Stimulated activated CD4-positive, alpha-beta T cell treated with anti-CD3 and anti-CD28 coated beads, Interleukin-1b, Interleukin-23, amount 100 ng/mL, for 1 hour (primary cell): ENCODE measurements at places on chromosomes 5 and 9.

DNA sequence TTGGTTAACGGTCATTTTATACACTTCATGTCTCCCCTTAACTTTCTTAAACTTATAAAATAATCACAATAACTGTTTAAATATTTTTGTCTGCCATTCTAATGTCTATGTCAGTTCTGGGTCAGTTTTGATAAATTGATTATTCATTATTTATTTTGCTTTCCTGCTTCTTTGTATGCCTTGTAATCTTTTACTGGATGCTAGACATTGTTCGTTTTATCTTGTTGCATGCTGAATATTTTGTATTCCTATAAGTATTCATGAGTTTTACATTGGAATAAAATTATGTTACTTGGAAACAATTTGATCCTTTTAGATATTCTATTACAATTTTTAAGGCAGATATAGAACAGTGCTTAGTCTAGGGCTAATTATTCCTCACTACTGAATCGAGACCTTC lies 952.0 kb downstream of the NR2F1-AS1 start:
- DNase-seq = no peak

DNA sequence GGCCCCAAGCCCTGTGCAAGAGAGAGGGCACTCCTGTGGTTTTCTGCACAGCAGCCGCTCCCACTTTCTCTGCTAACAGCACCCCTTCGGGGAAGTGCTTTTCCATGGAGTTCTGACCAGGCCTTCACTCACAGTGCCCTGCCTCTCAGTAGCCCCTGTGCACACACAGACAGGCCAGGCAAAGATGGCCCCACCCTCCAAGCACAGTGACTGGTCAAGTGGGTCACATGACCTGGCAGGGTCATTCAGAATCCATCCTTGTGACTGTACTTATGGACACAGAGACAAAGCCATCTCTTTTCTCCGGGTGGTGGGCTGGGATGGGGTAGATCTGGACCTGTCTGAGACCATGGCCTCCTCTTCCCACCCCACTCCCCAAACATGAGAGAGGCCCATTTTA lies 82.5 kb downstream of the PSD2 start:
- DNase-seq = no peak

GRCh38 chr5:73883646-73884045 lies 257.6 kb downstream of the ARHGEF28 start:
- no peak for DNase-seq

DNA sequence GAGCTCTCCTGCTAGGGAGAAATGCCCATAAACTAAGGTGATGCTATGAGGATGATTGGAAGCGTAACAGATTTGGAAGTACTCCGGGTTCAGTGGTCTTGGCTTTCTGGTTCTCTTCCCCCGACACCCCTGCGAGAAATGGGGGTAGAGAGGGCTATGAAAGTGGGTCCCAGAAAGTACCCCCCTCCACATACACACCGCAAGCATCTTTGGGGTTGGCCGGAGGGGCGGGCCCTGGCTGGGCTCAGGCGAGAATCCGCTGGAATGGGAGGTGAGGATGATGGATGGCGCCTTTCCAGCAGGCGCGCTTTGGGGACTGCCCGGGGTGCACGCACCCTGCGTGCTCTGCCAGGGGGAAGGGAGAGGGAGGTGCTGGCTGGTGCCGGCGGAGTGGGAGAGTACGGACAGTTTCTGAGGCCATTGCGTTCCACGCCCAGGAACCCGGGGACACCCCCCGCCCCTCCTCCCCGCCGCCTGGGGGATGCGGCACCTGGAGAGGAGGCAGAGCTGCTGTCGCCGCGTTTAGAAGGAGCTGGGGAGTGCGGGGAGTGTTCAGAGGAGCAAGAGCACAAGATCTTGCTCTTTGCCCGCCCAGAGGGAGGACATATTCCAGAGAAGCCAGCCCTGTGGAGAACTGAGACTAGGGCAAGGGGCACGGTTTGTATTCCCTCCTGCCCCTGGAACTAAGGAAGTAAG lies 1.9 kb downstream of the PCSK5 start:
- no peak for DNase-seq

DNA sequence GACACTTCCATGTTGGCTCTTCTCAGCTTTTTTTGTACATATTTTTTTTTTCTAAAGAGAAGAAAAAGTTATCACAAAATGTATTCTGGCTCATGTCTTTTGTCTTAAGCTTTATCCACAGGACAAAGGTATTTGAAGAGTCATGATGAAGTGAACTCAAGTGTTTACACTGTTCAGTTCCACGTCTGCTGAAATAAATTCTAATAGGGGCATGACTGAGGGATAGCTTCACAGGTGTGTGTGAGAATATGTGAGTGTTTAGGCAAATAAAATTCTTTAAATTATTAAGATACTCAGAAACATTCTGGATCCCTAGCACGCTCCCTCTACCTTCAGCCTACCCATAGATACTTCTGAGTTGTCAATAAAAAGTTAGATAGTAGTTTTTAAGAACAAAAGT lies 59.8 kb downstream of the BAAT start:
- DNase-seq = no peak

GRCh38 chr5:157772127-157772526 lies 28.6 kb downstream of the LSM11 start:
- DNase-seq = no peak

GRCh38 chr5:38725371-38725865 lies 120.4 kb upstream of the OSMR start:
- no peak for DNase-seq

GRCh38 chr9:95316794-95317118 lies 753 bp downstream of the FANCC start:
- no peak for DNase-seq

GRCh38 chr9:125587819-125588460 lies 119.1 kb downstream of the MAPKAP1 start:
- no peak for DNase-seq

DNA sequence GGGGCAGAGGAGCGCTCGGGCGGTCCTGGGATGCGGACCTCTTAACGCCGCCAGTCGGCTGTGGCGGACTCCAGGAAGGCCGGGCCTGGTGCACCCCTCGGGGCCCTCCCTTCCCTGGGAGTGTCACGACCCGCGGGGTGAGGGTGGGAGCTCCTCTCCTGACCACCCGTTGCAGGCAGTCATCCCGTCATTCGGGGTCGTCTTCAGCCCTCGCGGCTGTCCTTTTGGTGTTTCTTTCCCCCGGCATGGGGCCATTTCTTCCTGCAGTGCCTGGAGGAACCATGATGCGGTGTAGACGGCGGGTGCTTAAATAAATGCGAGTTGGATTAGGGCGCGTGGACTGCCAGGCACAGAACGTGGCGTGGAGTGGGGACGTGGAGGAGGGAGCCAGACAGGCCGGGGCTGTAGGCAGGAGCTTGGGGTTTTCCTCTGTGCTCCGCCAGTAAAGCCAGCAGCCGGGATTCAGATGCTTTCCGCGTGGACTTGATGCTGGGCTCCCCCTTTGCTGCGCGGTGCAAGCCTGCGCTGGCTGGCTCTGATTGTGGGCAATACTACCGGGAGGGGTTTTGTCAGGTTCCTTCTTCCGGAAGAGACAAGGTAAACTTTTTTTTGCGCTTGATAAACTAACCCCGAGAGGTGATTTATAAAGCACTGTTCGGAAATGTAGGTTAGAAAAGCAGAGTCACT lies 868 bp downstream of the KDM4C start:
- DNase-seq = peak; percentile 20

- DNase-seq = no peak
Measured at GRCh38 chr9:33453999-33454660, 6.7 kb upstream of the AQP3 start.

- DNase-seq = no peak
Measured at GRCh38 chr9:22382331-22382730, 64.3 kb upstream of the DMRTA1 start.

DNA sequence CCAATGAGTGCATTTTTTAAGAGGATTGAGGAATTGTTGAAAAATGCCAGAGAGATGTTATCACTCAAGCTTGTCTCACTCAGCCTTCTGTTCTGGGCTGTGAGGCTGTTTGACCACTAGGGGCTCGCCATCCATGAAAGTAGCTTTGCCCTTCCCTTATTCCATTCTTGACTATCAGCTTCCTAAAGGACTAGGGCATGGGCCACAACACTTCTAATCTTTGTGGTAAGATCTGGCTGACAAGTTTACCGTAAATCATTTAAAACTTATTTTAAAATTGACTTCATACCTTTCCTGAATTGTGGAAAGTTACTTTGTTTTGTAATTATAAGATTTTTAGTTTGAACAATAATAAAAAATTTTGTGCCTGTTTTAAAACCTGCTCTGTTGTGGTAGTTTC lies 49.5 kb downstream of the TJP2 start:
- DNase-seq = no peak

GRCh38 chr5:147507480-147508126 lies 2.3 kb downstream of the DPYSL3 start:
- no peak for DNase-seq

- DNase-seq = no peak
Measured at GRCh38 chr9:26175264-26175663, 497.0 kb upstream of the TUSC1 start.

DNA sequence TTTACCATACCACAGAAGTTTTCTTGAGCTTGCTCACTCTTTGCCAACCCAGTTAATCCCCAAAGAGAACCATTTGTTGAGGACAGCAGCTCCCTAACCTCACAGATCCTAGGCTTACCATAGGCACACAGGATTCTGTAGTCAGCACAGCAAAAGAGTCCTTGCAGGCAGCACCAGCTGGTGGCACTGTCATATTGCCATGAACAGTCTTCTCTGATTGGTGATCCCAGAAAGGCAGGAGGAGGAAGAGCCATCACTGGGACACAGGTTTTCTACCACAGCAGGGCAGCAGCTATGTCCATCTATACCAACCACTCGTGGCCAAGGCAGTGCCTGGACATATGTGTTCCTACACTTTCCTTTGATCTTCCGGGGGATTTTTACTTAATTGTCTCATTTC lies 297.1 kb upstream of the CD180 start:
- no peak for DNase-seq
